CD4-positive, alpha-beta T cell treated with Interleukin-6 at 100 ng/mL for 8 hours (primary cell): ENCODE measurements at places on chromosomes 12 and 14.
A peak's percentile ranks its signal among the peaks of the same experiment; 100 is the strongest.

DNA sequence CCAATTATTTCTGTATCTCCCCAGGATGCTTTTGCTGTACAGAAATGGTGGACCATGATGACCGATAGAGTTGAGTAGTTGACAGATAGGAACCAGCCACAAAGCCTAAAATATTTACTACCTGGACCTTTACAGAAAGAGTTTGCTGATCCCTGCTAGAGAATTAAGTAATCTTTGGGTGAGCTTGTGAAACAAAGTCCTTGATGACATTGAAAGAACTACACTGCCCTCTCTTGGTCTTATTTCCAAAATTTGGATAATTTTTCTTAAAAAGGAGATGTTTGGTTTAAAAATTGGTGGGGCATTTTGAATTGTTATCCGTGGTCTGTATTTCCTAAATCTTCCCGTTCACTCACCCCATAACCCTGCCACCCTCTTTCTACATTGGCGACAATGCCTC is 13.7 kb upstream of the TCTN1 start:
- DNase-seq: peak; percentile 60

DNA sequence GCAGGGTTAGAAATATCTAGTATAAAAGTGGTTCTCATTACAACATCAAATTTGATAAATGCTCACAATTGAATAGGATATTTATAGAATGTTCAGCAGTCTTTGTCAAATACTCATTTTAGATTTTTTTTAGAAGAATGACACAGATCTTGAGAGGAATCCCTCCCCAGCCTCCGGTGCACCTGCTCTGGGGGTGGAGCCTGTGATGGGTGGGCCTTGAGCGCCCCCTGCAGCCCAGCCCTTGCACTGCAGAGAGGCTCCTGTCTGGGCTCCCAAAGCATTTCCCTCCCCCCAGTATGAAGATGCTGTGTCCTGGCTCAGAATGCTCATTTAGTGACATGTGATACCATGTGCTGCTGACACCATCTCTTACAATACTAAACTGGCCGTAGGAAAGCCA is 792.3 kb downstream of the TMEM121 start:
- DNase-seq: peak; percentile 50

DNA sequence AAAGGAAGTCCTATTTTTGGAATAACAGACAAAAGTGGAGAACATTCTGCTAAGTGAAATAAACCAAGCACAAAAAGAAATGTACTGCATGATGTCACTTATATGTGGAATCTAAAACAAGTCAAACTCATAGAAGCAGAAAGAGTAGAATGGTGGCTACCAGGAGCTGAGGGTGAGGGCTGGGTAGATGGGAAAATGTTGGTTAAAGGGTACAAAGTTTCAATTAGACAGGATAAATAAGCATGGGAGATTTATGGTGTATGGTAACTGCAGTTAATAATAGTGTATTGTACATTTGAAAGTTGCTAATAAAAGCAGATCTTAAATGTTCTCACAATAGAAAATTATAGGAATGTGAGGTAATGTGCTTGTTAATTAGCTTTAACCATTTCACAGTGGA is 12.8 kb downstream of the LUM start:
- DNase-seq: no peak

GRCh38 chr12:13275241-13276085 is 78.9 kb downstream of the EMP1 start:
- DNase-seq: no peak

DNA sequence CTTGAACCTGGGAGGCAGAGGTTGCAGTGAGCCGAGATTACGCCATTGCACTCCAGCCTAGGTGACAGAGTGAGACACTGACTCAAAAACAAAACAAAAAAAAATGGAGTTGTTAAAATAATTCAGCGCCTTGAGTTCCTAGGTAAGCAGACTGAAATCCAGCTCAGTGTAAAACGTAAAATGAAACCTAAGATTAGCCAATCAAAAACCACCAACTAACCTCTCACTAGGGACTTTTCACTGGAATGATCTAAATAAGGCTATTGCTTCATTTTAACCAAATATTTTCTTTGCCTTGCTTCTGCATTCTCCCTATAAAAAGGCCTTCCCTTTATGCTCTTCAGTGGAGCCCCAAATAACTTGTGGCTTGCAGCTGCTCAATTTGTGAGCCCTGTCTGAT is 91.6 kb upstream of the HIF1A start:
- DNase-seq: no peak

GRCh38 chr12:27539191-27539631 is 15.2 kb downstream of the PPFIBP1 start:
- no peak for DNase-seq

DNA sequence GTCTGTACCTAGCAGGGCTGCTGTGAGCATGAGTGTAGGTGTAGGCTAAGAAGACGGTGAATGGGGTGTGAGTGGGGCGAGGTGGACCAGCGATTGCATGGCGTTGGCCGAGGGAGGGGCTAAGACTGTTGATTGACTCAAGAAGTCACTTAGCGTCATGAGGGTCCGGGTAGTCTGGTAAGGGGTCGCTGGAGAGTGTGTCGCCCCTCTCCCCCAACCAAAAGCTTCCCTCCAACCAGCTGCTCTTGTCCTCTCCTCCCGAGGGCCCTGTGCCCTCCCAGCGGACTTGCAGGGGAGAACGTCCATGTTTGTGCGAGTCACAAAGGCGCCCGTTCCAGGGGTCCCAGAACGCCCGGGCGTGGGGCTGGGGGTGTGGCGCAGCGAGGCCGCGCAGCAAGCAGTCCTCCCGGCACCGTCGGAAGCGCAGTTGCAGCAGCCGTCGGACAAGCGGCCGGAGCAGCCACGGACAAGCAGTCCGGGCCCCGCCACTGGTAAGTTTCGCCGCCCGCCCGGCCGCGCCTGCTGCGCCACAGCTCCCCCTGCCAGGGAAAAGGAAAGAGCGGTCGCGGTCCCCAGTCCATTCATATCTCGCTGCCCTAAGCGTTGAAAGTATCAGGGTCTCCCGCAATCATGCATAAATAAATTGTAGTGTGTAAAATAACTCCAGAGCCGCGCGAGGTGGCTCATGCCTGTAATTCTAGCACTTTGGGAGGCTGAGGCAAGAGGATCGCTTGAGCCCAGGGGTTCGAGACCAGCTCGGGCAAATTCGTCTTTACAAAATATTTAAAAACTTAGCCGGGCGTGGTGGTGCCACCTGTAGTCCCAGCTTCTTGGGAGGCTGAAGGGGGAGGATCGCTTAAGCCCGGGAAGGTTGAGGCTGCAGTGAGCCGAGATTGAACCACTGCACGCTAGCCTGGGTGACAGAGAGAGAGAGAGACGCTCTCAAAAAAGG is at the start of gene CCDC63:
TSS of gene CCDC63 (plus strand) at position 373 of the 952 bp plus-strand sequence. CDS start 5,968 bp downstream, outside the sequence.
- no peak for DNase-seq

- no peak for DNase-seq
These were observed 4.5 kb upstream of the EEA1 start for GRCh38 chr12:92933606-92934005.

GRCh38 chr14:24067133-24068082 is 4.0 kb upstream of the CPNE6 start:
- no peak for DNase-seq

GRCh38 chr14:32004300-32004699 is 72.8 kb upstream of the ARHGAP5 start:
- no peak for DNase-seq

DNA sequence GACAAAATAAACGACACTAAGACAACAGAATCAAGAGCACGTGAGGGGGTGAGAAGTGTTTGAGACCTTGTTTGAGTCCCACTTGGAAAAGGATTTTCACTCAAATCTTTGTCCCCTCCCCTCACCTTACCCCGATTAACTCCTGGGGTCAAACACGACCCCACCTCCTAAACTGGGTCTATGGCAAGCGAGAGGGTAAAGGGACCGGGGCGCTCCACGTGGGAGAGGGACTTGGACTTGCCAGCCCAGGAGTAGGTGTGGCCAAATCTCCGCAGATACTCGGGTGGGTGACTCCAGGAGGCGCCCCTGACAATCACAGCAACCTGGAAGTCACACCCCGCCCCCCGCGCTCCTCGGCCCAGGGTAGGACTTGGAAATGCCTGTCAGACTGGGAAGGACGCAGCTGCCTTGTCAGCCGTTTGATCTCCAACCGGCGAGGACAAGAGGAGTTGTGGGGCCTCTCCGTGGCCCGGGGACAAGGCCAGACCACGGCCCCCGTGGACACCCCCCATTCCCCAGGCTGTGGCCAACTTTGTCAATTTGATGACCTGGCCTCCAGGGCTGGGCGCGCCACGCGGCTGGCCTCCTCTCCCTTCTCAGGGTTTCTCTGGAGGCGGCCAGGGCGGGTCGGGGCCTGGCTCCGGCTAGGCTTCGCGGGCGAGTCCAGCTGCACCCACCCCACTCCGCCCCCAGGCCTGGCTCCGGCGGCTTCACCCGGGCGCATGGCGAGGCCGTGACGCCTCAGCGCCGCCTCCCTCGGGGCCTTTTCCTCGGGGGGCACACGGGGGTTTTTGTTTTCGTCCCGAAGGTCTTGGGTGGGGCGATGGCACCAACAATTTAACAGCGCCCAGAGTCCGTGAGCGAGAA is 1.1 kb upstream of the BCL11B start:
- no peak for DNase-seq

DNA sequence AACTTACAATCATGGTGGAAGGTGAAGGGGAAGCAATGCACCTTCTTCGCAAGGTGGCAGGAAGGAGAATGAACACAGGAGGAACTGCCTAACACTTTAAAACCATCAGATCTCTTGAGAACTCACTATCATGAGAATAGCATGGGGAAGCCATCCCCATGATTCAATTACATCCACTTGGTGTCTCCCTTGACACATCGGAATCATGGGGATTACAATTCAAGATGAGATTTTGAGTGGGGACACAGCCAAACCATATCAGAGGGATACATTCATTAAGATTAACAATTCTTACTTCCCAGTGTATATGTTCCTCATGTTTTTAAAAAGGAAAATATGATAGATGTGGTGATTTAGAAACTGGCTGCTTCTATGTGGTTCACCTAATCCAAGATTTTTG is 117.9 kb downstream of the PDE3A start:
- DNase-seq: no peak

- no peak for DNase-seq
These were observed 1069.0 kb downstream of the FSCB start for GRCh38 chr14:43438056-43438455.

- DNase-seq: no peak
These were observed 23.4 kb upstream of the RAB35 start for GRCh38 chr12:120139958-120140357.

- no peak for DNase-seq
These were observed 144.2 kb downstream of the SLC38A6 start for GRCh38 chr14:61125041-61125866.
